Tibial nerve (tissue), 4 donors: ENCODE measurements at places on chromosomes 3 and 15. TPM values are rescaled to one million over a fixed set of nuclear protein-coding genes. Genes with fewer than 3 reads are reported as not detected.

GRCh38 chr15:43221422-43221821 lies 604 bp upstream of the EPB42 start:
- no peak overlapping the region for H3K27ac ChIP-seq
- no peak for DNase-seq
- H3K4me1 ChIP-seq: no peaks in the 10 kb centered on the region
- no peaks in the 10 kb centered on the region for H3K36me3 ChIP-seq
- H3K27me3 ChIP-seq: no peaks in the 10 kb centered on the region

DNA sequence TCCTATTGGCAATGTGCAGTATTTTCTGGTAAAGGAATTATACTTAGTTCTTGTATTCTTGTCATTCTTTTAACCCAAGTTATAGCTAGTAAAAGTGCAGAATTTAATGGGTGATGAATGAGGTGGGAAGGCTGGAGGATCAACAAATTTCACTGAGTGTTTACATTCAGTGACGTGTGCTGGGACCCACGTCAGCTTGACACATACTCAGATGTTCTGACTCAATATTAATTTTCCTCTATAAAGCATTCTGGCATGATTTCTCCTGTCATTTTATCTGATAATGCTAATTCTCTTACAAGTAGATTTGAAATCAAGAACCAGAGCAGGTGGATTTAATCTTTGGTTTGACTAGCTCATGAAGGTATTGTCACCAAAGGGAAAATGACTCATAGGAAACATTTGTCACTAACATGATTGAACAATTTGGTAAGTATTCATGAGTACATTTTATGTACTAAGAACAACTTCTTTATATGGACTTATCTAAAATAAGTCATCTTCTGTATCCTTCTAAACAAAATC lies 71.0 kb upstream of the SYNPR start:
- no peak for DNase-seq
- H3K36me3 ChIP-seq: no peaks in the 10 kb centered on the region
- no peaks in the 10 kb centered on the region for H3K4me1 ChIP-seq
- no peak overlapping the region for H3K4me3 ChIP-seq

DNA sequence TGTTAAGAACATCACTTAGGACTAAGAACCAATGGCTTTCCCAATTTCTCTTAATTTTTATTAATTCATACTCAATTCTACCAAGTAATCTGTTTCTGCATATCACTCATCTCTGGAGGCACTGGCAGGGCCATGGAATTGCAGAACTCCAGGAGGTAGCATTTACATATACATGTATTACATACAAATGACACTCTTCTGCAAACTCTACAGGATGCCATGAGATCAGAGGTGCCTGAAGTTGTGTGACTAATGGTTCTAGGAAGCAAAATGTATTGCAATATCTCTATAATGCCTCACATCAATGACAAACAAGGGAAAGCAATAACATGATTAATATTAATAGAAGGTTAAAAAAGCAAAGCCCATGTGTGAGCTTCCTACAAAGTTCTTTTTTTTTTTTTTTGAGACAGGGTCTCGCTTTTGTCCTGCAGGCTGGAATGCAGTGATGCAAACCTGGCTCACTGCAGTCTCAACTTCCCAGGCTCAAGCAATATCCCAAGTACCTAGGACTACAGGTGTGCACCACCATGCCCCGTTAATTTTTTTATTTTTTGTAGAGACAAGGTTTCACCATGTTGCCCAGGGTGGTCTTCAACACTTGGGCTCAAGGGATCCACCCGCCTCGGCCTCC lies 33.0 kb downstream of the DENND6A start:
- H3K36me3 ChIP-seq: peaks cover 77% of the 10 kb centered on the region
- H3K27ac ChIP-seq: no peak overlapping the region
- no peaks in the 10 kb centered on the region for H3K4me1 ChIP-seq
- H3K4me3 ChIP-seq: no peak overlapping the region
- DNase-seq: no peak

GRCh38 chr15:77481670-77482069 lies 61.0 kb downstream of the HMG20A start:
- no peaks in the 10 kb centered on the region for H3K27me3 ChIP-seq
- no peaks in the 10 kb centered on the region for H3K4me1 ChIP-seq
- no peak overlapping the region for H3K4me3 ChIP-seq

GRCh38 chr3:46495901-46496456 lies 1.8 kb upstream of the RTP3 start:
- no peaks in the 10 kb centered on the region for H3K4me1 ChIP-seq
- H3K27ac ChIP-seq: no peak overlapping the region
- no peak overlapping the region for H3K4me3 ChIP-seq
- DNase-seq: no peak
- no peaks in the 10 kb centered on the region for H3K27me3 ChIP-seq
- H3K36me3 ChIP-seq: no peaks in the 10 kb centered on the region

GRCh38 chr15:33149919-33150318 lies 44.6 kb downstream of the FMN1 start:
- H3K4me3 ChIP-seq: no peak overlapping the region
- no peaks in the 10 kb centered on the region for H3K36me3 ChIP-seq
- H3K4me1 ChIP-seq: peaks cover 3% of the 10 kb centered on the region
- H3K27me3 ChIP-seq: no peaks in the 10 kb centered on the region
- no peak for DNase-seq

DNA sequence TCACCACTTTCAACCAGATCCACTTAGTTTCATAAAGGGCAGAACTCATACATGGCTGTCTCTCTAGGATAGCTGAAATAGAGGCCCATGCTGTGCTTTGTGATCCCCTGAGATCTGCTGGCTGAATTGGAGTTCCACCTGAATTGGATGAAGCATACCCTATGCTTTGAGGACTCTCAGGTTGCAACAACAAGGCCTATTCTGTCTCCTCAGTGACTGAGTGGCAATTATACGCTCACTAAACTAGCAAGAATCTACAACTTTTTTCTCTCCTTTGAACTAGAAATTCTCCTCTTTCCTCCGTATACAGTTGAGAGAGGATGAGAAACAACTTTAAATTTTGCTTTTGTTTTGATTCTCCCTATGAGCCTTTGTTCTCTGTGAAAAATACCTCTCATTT lies 348.7 kb downstream of the LSAMP start:
- no peak overlapping the region for H3K4me3 ChIP-seq
- no peaks in the 10 kb centered on the region for H3K36me3 ChIP-seq
- no peaks in the 10 kb centered on the region for H3K4me1 ChIP-seq
- H3K27ac ChIP-seq: no peak overlapping the region

GRCh38 chr3:43378066-43378935 lies 92.0 kb downstream of the SNRK start:
- no peak overlapping the region for H3K4me3 ChIP-seq
- no peaks in the 10 kb centered on the region for H3K27me3 ChIP-seq
- H3K27ac ChIP-seq: no peak overlapping the region
- H3K4me1 ChIP-seq: no peaks in the 10 kb centered on the region
- no peaks in the 10 kb centered on the region for H3K36me3 ChIP-seq
- peak; percentile 36 for DNase-seq

DNA sequence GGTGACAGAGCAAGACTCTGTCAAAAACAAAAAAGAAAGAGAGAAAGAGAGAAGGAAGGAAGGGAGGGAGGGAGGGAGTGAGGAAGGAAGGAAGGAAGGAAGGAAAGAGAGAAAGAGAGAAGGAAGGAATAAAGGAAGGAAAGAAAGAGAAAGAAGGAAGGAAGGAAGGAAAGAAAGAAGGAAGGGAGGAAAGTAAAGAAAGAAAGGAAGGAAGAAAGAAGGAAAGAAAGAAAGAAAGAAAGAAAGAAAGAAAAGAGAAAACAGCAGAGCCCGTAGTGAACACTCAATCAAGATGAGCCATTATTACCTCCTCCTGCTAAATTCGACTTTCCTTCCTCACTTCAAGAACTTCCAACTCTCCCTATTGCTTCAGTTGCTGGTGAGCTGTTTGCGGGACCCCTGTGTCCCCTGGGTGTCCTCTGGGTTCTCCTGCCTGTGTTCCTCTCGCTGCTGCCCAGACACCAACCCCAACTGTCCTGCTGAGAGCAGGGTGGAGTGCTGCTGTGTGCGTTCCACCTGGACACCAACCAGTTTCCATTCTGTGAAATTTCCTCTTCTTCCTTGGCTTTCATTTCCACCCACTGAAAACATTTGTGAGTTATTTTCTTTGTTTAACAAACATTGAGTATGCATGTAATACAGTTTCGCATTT lies 266.4 kb downstream of the FAM43A start:
- no peak for DNase-seq
- no peak overlapping the region for H3K27ac ChIP-seq
- H3K4me1 ChIP-seq: no peaks in the 10 kb centered on the region
- no peaks in the 10 kb centered on the region for H3K36me3 ChIP-seq
- no peak overlapping the region for H3K4me3 ChIP-seq
- H3K27me3 ChIP-seq: no peaks in the 10 kb centered on the region

GRCh38 chr3:116728454-116728853 lies 18.9 kb downstream of the TUSC7 start:
- H3K27me3 ChIP-seq: no peaks in the 10 kb centered on the region
- H3K27ac ChIP-seq: no peak overlapping the region
- no peak for DNase-seq
- no peak overlapping the region for H3K4me3 ChIP-seq
- no peaks in the 10 kb centered on the region for H3K4me1 ChIP-seq
- no peaks in the 10 kb centered on the region for H3K36me3 ChIP-seq

- no peaks in the 10 kb centered on the region for H3K27me3 ChIP-seq
- no peak overlapping the region for H3K4me3 ChIP-seq
Observed at GRCh38 chr15:46815240-46815639, 902.1 kb upstream of the SEMA6D start.

DNA sequence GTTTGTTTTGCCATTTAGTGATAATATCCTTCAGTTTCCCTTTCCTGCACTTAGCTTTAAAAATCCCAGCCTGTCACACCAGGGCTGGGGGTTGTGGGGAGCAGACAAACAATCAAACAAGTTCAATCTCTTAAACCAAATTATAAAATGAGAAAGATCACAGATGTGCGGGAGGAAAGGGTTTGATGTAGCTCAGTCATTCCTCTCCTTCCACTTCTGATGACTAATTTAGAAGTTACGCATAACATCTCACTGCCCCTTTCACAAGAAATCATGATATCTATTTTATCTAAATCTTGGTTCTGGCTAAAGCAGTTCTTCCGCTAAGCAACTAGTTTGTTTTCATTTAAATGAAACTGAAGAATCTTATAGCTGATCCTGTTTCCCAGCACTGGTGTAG lies 34.1 kb upstream of the ATG7 start:
- H3K27ac ChIP-seq: no peak overlapping the region
- no peaks in the 10 kb centered on the region for H3K4me1 ChIP-seq
- no peaks in the 10 kb centered on the region for H3K27me3 ChIP-seq

Gene C3orf49
- total RNA-seq: not detected

Gene CCDC9B
- 22.8 TPM for total RNA-seq

Gene MCF2L2
- total RNA-seq: 2.0 TPM

Gene CERS3
- total RNA-seq: not detected

Gene FAH
- total RNA-seq: 36.2 TPM

Gene TPRG1
- 12.9 TPM for total RNA-seq

Gene ADAMTS17
- total RNA-seq: 0.66 TPM

Gene ZNF620
- total RNA-seq: 3.3 TPM

Gene CYP8B1
- total RNA-seq: not detected

Gene SST
- not detected for total RNA-seq

Gene SCN11A
- total RNA-seq: 0.98 TPM

Gene OR5K4
- not detected for total RNA-seq

Gene BCHE
- total RNA-seq: 1.3 TPM

Gene APPL1
- total RNA-seq: 32.8 TPM
